Hepatic stellate cell (primary cell): ENCODE measurements at places on chromosomes 2 and 18.

DNA sequence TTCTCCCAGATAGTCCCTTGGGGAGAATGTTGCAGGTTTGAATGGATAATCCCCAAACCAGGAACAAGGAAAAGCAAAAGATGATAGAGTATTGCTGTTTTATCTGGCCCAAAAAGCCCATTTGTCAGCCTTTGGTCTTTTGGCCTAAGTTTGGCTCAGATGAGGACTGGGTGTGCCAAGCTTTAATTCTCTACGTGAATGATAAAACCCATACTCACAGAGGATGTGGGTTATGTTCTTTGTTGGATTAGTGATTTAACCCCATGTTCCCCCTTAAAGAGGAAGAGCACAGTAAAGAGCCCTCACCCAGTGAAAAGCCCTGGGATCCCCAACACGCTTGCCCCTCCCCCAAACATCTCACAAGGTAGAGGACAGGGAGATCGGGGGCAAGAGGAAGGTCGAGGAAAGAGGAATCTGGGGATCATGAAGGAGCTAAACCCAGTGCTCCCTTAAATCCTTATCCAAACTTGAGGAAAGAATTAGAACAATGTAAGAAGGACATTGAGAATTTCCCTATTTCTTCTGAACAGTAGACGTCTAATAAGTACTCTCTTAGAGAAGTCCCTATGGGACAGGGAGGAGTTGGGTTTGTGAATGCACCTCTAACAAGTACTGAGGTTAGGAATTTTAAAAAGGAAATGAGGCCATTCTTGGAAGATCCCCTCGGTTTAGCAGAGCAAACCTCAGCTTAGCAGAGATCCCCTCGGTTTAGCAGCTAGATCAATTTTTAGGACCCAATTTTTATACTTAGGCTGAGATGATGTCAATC lies 105.0 kb downstream of the HIBCH start:
- DNase-seq, result no peak

DNA sequence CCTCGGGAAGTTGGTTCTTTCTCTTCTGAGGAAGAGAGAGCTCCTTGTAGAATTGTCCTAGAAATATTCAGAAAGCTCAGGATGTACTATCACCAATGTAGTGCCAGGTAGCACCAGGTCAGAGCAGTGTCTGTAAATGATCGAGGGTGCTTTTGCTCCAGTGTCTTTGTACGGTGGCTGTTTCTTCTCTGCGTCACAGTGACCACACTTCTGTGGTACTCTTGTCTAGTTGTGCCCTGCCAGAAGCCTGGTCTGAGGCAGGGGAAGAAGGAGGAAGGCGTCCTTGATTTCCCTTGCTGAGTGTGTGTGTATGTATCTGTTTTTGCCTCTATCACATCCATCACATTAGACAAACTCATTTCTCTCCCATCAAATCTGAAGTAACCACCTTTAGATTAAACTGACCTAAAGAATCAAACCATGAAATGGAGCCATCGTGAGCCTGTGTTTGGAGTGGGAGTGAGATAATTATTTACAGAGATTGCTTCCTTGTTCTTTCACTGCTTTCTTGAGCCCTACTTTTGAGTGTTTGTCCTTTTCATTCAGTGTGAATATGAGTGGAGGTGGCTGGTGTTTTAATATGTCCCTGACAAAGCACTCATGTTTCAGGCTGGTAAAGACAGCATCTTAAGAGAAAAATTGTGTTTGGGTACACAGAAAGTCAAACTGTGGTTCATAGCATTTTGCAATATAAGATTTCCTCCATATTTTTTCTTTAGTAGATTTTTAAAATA lies 97.2 kb downstream of the ACOXL start:
- no peak for DNase-seq

GRCh38 chr2:70959271-70959761 lies 19.1 kb upstream of the ANKRD53 start:
- DNase-seq, result no peak

- no peak for DNase-seq
These were observed 66.6 kb upstream of the HDAC4 start for GRCh38 chr2:239467281-239467955.

GRCh38 chr2:21317131-21317530 lies 193.4 kb downstream of the TDRD15 start:
- DNase-seq, result peak; percentile 7

- DNase-seq, result no peak
These were observed 41.4 kb downstream of the SPP2 start for GRCh38 chr2:234091883-234092282.

- peak; percentile 66 for DNase-seq
These were observed 135.6 kb upstream of the ZNF236 start for GRCh38 chr18:76686737-76687231.

DNA sequence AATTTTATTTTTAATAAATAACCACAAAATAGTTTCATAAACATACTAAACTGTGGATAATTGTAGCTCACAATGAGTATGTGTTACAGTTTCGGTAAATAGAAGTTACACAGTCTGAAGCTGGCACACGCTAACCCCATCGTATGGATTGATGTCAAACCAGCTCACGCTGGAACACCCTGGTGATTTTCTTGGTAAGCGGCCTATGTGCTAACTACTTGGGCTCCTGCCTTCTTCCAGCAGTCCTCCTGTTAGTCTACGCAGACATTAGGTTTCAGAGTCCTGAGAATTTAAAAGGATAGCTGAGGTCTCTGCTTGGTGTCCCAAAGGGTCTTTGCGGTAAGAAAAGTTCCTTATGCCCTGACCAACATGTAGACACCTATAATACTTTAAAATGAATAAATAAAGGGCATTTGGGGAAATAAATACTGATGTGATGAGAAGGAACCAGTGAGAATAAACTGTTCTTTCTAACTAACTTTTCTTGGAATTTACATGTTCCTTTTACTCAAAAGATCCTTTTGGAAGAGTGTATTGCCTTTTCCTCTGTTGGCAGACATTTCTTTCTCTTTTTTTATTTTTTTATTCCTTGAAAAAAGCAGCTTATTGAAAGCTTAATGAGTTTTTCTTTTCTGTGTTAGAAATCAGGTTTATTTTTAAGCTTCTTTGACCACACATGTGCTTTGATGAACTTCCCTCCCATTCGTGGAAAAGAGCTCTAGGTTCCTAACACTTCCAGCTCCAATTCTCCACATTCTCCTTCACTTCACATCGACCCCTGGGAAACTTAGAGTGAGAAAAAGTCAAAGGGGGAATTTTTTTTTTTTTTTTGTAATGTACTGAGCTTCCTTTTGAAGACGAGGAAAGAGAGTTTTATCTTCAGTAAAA lies 322.2 kb downstream of the IRS1 start:
- DNase-seq, result no peak

- no peak for DNase-seq
These were observed 34.5 kb downstream of the TMEM182 start for GRCh38 chr2:102796337-102796736.

DNA sequence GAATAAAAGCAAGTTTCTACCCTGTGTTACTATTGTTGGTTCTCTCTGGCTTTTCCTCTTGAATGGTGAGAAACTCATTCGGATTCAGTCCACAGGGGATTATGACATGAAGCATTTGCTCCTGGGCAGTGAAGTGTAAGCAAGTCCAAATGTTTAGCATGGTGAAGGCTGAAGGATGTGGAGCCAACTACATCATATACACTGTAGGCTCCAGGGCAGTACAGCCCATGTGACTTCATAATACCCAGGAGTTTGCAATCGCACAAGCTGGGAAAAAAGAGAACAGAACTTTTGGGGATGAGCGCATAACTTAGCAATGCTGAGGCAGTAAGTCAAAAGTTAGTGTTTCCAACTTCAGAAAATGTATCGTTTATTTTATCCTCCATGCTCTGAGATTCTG lies 695.7 kb upstream of the POU3F3 start:
- DNase-seq, result no peak

DNA sequence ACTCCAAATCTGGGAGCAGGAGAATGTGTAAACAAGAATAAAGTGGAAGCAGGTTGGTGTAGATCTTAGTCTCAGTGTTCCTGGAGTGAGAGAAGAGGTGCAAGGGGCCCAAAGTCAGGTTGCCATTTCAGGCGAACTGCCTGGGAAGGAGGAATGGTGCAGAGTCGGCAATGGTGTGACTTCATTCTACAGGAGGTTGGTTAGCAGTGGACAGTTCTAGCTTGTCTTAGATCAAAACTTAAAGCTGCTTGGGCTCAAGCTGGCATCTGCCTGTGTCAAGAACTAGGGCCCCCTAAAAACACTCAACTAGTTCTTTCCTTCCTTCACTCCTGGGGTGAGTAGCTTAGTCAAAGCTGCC lies 3.5 kb downstream of the STK16 start:
- DNase-seq, result no peak

DNA sequence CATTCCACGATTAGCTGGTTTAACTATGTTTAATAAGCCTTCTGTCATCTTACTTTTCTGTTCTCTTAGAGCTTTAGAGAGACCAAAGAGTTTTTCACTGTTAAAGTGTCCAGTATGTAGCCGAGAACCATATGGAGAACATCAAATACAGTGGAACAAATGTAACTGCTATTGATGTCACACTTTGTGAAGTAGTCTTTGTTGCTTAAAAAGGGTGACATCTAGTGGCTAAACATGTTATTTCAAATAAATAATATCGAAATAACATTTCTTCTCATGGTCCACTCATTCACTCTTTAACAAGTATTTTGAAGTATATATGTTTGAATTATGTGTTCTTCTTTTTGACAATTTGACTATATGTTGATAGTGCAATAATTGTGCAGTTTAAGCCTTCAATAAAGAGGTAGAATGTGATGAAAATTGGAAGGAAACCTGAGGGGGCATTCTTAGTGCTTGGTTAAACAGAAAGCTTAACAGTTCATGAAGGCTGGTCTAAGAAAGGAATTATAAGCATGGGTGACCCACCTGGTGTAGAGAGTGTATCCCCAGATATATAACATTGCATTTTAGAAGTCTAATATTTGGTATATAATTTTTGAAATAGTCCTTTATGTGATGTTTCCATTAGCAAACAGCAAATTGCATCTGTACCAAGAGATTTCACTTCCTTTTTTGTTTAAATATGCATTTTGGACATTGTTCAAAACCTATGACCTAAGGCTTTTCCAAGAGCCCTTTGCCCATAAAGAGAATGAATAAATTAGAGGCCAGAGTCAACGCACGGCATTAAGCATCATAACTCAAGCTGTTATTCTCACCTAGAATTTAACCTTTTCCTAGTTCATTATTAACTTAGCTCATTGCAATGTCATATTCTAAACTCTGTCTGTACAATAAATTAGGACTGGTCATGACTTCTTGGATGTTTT lies 112.1 kb downstream of the KYNU start:
- DNase-seq, result no peak

GRCh38 chr18:1657876-1658275 lies 753.2 kb downstream of the ADCYAP1 start:
- no peak for DNase-seq

DNA sequence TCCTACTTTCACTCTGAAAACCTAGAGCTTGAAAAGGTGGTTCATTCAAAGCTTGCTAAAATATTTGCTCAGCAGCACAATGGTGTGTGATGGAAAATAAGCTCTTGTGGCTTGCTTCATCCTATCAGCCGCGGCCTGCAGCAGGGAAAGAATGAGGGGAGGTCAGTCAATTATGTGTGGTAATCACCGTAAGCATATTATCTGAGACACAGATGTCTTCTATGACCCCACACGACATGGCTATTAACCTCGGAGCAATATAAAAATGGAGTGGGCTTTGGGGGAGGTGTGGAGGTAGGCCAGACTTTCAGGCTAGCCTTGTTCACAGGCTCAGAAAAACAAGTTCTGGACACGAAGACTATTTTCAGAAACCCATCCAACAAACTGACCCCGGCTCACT lies 98.4 kb upstream of the SIX3 start:
- no peak for DNase-seq

DNA sequence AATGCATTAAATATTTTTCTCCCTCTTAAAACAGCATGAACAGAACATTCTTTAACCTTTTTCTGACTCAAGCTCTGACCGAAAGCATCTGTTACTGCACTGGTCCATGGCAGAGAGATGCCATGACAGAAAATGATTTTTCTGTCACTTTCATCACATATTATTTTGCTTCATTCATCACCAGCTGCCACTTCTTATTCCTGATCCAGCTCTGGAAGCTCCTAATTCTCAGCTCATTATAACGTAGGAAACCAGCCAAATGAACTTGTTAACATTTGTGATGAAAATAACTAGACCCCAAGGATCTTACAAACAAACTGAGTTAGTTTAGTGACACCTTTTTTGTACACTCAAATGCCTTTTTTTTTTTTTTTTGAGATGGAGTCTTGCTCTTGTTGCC lies 7.6 kb upstream of the CFLAR start:
- DNase-seq, result no peak

- no peak for DNase-seq
These were observed 34.2 kb downstream of the B4GALT6 start for GRCh38 chr18:31649978-31650719.

DNA sequence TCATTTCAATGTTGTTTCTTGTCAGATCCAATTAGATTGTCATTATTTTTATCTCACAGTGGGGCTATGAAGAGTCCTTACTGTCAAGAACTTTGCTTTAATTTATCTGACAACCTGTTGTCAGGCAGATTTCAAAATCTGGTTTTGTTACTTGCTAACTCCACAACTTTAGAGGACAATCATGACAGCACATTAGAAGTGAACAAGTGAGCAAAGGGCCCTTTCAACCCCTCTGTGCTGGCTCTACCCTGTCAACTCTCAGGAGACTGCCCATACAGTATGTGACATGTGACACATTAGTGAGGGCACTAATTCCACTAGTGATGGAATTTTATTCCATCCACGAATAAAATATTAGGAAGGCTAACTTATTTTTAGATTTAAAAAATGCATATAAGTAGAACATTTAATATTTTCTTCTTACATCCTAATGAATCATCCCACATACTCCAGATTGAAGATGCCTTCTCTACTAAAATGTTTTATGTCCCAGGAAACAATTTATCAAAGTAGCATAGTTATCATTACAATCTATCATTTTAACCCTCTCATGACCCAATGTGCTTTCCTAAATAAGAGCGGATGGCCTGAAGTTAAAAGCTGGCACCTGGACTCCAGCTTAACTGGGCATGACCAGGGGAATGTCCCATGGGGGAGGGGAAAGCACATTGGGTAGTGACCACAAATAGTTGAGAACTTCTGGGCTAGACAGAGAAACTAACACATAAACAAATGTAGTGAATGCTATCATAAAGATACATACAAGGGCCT lies 97.6 kb upstream of the PPP1CB start:
- no peak for DNase-seq

GRCh38 chr2:234377761-234378391 lies 119.0 kb downstream of the ARL4C start:
- DNase-seq, result peak; percentile 33

GRCh38 chr2:97267411-97268074 lies 154.6 kb downstream of the ANKRD36 start:
- DNase-seq, result no peak

GRCh38 chr2:102667072-102667471 lies 47.7 kb downstream of the SLC9A2 start:
- no peak for DNase-seq

- DNase-seq, result no peak
These were observed 377.7 kb downstream of the TDRD15 start for GRCh38 chr2:21501376-21502027.

DNA sequence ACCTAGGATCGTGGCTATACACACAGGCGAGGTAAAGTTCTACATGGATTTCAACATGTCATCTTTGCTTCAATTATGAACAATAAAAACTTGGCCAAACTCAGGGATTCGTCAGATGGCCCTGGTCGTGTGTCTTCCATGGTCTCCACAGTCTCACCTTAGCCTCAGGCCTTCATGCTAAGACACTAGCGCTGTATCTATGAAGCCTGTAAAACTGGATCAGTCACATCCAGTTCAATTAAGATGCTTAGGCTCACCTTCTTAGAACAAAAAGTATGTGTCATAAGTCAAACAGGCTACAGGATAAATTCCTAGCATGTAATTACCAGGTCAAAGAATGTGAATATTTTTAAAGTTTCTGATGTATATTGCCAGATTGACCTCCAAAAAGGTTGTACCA lies 113.7 kb upstream of the NRP2 start:
- DNase-seq, result no peak
